ENCODE measurements at places on chromosomes 5 and 9.

- DNase-seq: no peak
Measured at GRCh38 chr5:163459462-163459818, 462 bp downstream of the NUDCD2 start.

GRCh38 chr5:111266491-111266890 is 42.3 kb downstream of the CAMK4 start:
- no peak for DNase-seq

- no peak for DNase-seq
Measured at GRCh38 chr9:16524078-16524477, 346.4 kb downstream of the BNC2 start.

- no peak for DNase-seq
Measured at GRCh38 chr5:110058175-110058574, 368.4 kb downstream of the MAN2A1 start.

DNA sequence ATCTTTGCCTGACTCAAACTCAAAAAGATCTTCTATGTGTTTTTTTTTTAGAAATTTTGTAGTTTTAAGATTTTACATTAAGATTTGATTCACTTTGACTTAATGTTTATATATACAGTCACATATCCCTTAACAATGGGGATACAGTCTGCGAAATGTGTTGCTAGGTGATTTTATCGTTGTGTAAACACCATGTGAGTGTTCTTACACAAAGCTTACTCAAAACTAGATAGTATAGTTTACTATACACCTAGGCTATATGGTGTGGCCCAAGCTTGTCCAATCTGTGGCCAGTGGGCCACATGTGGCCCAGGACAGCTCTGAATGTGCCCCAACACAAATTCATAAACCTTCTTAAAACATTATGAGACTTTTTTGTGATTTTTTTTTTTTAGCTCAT is 131.9 kb downstream of the CWC27 start:
- DNase-seq: no peak

DNA sequence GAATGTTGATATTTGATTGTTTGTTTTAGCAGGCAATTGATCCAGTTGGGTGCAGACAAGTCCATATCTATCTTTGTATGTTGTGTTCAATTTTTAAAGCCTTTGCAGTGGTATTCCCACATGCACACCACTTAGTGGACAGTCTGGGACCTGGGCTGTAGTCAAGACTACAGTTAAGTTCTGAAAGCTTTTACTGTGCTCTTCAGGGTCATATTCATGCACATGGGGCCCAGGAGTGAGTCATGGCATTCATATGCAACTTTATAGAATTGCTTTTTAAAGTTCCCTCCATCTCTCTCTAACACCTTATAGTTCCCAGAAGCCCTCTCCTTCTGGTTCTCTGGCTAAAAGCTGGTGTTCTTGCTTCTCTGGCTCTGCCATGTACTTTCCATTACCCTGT is 228.2 kb upstream of the CCNH start:
- DNase-seq: no peak

DNA sequence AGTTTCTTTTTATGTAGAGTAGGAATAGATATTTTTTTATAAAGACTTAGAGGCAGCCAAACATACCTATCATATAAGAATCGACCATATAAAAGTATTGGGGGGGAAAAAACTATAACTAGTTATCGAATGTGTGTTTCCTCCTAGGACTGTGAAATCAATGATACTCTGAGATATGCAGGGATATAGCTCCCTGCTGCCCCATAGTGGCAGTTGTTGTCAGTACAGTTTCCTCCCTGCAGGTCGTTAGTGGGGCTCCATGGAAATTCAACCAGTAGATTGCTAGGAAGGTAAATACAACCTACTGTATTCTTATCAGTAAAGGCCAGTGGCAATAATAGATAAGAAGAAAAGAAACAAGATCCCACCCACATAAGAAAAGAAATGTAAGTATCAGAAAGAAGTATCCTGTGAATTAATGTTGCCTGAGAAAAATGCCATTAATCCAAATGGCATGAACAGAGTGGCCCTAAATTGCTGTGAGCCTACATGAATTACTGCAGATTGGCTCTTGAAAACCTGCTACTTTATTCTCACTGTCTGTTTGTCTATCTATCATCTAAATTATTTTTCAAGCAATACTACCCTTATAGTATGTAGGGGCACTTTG is 136.9 kb upstream of the FBN2 start:
- peak; percentile 56 for DNase-seq

DNA sequence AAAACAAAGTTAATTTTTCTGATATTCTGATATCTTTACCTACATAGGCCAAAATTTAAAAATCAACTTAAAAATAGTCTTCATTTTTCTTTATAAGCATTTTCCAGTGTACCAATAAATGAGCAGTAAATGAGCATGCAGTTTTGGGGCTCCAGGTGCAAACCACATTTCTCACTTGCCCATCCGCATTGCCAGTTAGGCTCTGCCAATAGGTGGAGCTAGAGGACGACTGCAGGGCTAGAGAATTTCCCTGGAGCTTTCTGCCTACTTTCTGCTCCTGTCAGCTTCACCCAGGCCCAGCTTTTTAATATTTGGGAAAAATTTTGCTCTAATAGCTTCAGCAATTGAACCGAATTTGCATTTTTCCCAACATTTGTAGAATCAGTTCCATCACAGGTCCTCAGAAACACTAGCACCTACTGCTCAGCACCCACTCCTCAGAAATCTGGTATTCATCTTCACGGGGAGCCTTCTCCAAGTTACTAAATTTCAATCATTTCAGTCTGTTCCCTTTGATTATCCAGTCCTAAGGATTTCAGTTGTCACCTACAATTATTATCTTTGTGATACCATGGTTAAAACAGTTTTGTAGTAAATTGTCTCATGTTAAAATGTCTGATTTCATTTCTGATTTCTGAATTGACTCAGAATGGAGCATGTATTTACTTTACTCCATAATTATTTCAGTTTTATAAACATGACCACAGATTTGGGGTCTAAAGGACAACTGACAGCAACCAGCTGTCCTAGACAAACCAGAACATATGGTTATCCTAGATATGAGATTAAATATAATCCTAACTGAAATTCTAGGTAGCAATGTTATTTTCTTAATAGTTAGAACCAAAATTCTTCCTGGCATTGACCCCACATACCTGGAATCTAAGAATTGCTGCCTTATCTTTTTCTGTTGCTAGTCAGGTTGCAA is 104.6 kb upstream of the FAM174A start:
- DNase-seq: peak; percentile 57

DNA sequence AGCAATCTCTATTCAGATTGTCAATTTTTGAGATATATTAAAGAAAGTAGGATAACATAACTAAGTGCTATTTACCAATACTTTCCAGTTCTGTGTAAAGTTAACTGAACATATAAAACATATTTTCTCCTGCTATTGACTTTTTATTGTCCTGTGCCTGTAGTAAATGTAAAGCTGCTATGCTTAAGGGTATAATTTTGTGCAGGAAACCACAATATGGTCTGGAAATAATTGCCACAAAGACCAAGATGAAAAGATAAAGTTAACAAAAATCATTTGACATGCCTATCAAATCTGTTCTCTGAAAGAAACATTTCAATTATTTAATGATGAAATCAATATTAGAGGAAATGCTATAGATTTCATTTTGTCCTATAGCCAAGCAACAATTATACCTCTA is 121.3 kb downstream of the FGF10 start:
- no peak for DNase-seq

GRCh38 chr5:175689147-175689991 is 31.5 kb downstream of the HRH2 start:
- no peak for DNase-seq

- no peak for DNase-seq
Measured at GRCh38 chr5:141725891-141726290, 43.9 kb upstream of the ARAP3 start.

GRCh38 chr9:93346231-93347112 is 105.0 kb upstream of the FAM120A start:
- DNase-seq: no peak

DNA sequence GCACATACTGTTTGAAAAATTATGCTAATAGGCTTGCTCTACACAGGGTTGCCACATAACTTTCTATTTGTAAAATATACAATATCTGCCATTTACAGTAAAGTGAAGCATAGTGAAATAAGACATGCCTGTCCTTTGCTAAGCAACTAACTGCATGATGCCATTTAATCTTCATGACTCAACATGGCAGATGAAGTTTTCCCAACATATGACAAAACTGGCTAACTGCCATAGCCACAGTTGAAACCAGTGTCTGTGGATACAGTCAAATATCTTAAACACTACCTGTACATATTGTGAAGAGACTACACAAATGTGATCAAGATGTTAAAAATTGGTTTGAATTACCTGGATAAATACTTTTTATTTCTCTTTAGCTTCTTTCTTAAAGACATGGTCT is 3.1 kb upstream of the DMAC1 start:
- DNase-seq: no peak

GRCh38 chr5:157100140-157100679 is 8.6 kb downstream of the HAVCR2 start:
- no peak for DNase-seq

DNA sequence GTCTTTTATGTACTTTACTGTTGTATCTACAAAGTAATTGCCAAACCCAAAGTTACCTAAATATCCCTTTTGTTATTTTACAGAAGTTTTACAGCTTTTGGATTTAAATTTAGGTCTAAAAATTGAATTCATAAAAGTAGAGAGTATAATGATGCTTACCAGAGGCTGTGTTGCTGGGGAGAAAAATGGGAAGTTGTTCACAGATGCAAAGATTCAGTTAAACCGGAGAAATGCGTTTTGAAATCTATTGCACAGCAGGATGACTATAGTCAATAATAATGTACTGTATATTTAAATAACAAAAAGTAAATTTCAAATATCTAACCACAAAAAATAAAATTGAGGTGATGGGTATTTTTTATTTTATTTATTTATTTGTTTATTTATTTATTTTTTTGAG is 2.6 kb upstream of the ANKRD18A start:
- DNase-seq: no peak

GRCh38 chr5:39113354-39113953 is 39.3 kb upstream of the RICTOR start:
- DNase-seq: no peak

DNA sequence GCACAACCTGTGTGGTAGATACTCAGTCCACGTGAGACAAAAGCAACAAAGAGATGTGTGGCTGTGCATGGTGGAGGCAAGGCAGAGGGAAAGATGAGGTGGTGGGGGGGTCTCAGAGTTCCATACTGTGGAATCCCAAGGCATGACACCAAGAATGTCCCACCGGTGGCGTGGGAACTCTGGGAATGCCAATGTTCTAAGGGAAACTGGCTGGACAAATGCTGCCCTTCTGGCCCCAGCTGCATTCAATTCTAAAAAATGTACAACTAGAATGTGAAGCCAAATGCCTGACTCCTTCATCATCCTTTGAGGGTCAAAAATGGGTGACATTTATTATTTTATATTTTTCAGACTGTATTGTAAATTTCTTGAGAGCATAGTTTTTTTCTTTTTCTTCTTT is 58.2 kb upstream of the EQTN start:
- no peak for DNase-seq

GRCh38 chr5:10578869-10579268 is 15.0 kb downstream of the ANKRD33B start:
- DNase-seq: no peak

DNA sequence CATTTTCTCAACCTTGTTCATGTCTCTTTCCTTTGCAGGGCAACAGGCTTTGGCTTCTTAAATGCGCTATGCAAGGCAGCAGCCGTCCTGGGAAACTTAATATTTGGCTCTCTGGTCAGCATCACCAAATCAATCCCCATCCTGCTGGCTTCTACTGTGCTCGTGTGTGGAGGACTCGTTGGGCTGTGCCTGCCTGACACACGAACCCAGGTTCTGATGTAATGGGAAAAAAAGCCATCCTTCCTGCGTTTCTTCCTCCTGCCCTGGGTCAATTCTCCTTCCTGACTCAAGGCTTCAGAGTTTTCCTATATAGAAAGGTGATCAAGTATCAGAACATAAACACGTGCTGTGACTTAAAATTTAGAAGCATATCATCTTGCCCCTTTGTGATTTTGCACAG is 77.8 kb upstream of the IQGAP2 start:
- DNase-seq: no peak

Measured in HEK293T (cell line).